ENCODE measurements at places on chromosomes 3 and 15.
A peak's percentile ranks its signal among the peaks of the same experiment; 100 is the strongest.

DNA sequence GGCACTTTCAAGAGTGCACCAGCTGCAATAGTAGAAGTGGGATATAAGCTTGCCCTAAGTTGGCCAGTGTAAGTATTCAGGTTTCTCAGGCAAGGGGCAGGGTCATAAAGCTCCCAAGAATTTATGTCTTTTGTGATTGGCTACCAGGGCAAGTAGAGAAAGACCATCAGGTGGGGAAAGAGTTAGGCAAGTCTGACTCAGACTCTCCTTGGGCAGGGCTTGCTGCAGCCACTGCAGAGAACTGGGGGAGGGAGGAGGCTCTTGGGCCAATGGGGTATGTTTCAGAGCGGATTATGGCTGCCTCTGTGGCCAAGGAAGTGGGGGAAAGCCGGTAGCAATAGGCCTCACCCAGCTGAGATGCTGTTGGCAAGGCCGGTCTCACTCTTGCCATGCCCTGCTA is 44.6 kb upstream of the SLC25A36 start:
- no peak for DNase-seq

GRCh38 chr15:75785771-75786574 is 57.3 kb upstream of the UBE2Q2 start:
- no peak for DNase-seq

DNA sequence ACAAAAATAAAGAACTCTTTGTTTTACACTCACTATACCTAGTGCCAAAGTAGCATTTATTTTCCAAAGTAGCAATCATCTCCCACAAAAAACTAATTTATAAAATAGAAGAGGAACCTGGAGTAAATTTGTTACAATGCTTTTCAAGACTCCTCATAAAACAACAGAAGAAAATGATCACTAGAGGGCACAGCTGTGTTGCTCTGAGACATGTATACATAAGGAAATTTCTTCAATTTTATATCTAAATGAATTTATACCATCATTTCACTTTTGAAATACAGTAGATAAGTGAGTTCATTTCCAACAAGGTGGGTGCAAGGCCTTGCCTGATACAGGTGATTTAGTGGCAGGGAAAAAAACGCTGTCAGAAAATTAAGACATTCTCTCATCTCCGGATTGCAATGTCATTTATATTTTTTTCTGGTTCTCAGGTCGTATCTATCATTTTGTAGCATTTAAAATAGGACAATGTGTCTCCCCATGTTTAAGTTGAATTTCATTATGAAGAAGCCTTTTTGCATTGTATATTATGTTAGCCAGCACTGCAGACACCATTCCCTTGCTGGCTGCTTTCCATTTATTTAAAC is 25.3 kb upstream of the ARHGEF26 start:
- DNase-seq, result no peak

GRCh38 chr15:72037321-72037720 is 80.6 kb downstream of the MYO9A start:
- DNase-seq, result no peak

- no peak for DNase-seq
These were observed 1.6 kb upstream of the PCSK6 start for GRCh38 chr15:101490922-101491733.

DNA sequence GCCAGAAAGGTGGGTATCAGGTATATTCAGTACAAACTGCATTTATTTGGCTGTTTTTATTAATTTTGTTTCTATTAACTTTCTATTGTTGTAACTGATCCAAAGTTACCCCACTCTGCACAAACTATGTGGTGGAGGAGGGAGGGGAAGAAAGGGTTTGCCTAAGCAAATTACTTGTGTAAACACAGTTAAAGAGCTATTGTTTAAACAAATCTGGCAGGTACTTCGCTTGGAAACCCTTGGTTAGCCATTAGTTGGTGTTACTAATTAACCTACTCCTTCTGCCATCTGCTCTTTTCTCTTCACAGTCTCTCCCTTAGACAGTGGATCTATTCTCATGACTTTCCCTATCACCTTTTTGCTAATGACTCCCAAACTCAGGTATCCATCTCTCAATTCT is 328.4 kb upstream of the NECTIN3 start:
- DNase-seq, result no peak

GRCh38 chr15:47822048-47822447 is 104.7 kb downstream of the SEMA6D start:
- no peak for DNase-seq

DNA sequence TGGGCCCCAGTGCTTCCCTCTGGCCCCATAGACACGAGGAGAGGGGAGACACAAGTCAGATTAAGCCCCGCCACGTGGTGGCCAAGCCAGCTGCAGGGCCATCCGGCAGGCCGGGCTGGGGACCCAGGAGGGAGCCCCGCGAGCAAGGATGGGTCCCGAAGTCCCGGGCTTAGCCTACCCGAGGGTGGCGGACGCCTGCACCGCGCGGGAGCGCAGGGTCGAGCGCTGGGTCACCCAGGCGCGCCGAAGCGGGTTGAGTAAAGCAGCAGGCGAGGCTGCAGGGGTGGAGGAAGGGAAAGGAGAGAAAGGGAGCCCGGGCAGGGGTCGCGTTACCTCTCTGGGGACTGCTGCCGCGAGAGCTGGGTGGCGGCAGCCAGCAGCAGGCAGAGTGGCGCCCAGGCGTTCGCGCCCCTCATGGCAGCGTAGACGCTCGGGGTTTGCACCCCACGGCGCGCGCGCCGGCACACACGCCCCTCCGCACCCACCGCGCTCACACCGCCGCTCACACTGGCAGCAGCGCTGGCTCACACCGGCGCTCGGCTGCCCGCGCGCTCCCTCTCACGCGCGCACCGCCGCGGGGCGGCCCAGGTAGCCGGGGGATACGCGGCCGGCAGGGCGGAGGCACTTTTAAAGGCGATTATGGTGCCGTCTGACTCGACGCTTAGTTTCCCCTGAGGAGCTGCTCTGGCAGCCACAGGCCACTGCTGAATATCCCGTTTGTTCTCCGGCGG is at the start of gene PCOLCE2:
PCOLCE2 (minus strand) TSS at position 603 of the 731 bp plus-strand sequence; CDS start at position 416, 187 bp downstream.
- DNase-seq, result peak; percentile 24

DNA sequence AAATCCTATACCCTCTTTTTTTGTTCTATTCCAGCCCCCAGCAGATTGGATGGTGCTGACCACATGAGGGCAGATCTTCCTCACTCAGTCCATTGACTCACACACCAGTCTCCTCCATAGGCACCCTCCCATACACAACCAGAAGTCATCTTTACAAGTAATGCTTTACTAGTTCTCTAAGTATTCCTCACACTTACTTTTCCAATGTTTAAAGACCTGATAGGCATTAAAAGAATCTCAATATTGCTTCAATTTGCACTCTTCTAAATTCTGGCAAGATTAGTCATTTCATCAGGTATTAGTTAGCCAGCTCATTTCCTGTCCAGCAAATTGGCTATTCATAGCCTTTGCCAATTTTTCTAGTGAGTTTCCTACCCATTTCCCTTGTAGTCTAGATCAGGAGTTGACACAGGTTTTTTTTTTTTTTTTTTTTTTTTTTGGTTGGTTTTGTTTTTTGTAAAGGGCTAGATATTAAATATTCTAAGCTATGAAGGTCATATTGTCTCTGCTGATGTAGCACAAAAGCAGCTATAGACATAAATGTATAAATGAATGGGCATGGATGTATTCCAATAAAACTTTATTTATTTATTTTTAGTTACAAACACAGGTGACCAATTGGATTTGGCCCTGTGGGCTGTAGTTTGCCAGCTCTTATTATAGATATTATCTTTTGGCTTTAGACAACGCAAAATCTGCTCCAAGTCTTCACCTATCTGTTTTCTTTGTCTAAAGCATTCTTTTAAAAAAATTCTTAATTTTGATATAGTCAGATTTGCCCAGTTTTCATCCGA is 76.1 kb downstream of the ABHD5 start:
- no peak for DNase-seq

DNA sequence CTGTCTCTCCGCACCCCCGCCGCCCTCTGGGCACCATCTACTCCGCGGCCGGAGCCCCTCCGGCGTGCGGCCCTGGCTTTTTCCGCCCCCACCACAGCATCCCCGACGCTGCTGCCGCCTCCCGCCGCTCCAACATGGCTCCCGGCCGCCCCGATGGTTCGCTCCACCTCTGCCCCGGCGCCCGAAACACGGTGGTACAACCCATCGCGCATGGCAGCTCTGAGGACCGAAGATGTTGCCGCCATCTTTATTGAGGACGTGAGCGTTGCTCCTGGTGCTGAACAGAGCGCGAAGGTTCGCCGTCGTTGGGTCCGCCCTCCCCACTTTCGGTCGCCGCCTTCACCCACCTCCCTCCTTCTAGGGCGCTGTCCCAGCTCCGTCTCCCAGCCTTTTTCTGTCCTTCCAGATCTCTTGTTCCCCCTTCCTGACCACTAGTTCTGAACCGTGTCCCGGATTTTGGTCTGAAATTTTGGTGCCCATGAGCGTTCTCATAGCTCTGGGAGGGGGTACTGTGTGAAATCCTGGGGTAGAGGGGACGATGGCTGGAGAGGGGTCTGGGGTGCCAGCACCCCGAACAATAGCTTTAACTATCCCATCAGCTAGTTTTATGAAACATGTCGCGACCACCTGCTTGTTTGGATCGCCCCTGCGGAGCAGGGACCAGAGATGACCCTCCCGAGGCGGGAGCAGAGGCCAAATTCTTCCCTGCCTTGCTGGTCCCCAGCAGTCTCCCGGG is at the start of gene CELSR3:
CELSR3 (minus strand) TSS at position 134 of the 736 bp plus-strand sequence. CDS start 252 bp downstream, outside the sequence.
- DNase-seq, result peak; percentile 76

GRCh38 chr15:55969582-55969981 is 23.8 kb downstream of the NEDD4 start:
- no peak for DNase-seq

- DNase-seq, result no peak
These were observed 18.5 kb downstream of the CNOT10 start for GRCh38 chr3:32703491-32703972.

- DNase-seq, result no peak
These were observed 22.3 kb upstream of the MORF4L1 start for GRCh38 chr15:78850352-78850751.

DNA sequence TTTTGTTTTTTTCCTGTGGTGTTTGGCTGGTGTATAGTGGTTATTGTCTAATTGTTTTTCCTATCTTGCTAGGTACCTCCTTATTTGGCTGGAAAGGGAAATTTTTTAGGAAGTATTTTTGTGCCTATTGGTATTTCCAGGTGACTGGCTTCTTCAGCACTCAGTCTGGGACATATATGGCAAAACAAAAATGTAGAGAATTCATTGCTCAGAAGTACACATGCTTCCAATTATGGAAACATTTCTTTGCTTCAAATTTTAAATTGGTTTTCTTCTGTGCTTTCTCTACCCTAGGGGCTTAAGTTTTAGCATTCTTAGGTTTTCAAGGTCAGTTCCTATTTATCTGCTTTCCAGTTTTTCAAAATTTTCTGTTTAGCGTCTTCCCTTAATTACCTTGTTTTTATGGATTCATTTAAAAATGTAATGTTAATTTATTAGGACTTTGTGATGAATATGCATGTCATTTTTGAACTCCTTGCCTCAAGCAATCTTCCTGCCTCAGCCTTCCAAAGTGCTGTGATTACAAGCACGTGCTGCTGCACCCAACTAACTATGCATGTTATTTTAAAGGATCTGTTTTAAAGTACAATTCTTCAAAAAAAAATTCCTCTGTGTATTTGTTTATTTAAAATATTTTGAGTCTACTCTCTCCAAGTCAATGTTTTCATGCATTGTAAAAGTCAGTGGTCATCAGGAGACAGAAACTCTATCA is 231.9 kb upstream of the DPPA4 start:
- no peak for DNase-seq

DNA sequence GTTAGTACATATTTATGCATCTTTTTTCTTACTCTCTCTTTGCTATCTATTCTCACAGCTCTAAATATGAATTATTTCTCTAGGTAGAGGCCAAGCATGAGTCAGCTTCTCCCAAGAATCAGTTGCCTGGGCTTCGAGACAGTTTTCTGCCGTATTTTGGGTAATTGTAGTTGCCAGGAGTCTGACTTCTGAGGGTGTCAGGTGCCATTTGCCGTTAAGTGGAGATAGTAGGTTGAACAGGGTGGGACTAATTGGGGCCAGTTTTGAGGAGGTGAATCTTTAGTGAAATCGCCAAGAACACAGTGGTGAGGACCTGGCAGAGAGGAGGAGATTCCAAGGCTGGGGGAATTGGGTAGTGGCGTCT is 7.8 kb upstream of the NRROS start:
- DNase-seq, result no peak

Data from activated CD8-positive, alpha-beta T cell treated with anti-CD3 and anti-CD28 coated beads, Interleukin-2, amount 10 ng/mL, durations not matched to agents 7 days and 5 days (primary cell).